ENCODE measurements at places on chromosomes 11 and 22.
A peak's percentile ranks its signal among the peaks of the same experiment; 100 is the strongest.

DNA sequence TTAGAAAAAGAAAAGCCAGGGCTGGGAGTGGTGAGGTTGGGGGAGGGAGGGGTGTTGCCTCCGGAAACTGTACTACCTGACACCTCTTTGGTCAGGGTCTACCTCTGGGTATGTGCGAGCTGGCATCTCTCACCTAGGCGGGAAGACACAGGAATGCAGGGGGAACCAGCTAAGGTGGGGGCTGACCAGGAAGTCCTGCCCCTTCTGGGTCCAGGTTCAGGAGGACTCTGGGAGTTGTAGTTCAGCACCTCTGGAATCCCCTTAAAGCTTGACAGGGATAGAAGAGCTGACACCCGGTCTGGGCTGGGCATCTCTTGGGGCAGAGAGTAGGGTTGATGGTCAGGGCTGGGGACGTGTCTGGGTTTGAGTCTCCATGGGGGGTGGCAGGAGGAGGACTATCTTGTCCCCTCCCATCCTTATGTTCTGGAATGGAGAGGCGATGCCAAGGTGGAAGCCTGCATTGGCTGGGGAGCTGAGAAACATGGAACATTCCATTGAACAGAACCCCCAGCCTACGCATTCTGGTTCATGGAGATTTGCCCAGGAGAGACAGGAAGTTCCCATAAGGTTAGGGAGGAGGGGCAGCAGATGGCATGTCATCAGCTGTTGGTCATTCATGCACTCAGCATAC is 2.1 kb upstream of the KIAA1671 start:
- DNase-seq: no peak

GRCh38 chr11:115151010-115151409 is 353.2 kb downstream of the CADM1 start:
- no peak for DNase-seq

GRCh38 chr22:23542933-23543332 is 37.2 kb downstream of the IGLL1 start:
- DNase-seq: no peak

DNA sequence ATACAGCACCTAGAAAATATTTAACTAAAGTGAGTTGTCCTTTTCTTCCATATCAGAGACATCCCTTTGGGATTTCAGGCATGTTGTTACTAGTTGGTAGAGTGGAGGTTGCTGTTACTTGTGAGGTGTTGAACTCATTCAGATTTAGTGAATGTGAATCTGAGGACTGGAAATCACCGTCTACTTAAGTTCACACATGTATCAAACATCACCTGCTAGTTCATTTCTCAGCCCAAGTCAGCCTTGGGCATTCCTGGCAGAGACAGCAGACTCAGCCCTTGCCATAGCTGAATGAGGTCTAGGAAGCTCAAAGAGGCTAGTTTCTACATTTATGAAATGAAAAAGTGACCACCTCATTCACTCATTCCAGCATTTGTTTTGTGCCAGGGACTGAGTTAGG is 9.7 kb downstream of the KDELR3 start:
- no peak for DNase-seq

DNA sequence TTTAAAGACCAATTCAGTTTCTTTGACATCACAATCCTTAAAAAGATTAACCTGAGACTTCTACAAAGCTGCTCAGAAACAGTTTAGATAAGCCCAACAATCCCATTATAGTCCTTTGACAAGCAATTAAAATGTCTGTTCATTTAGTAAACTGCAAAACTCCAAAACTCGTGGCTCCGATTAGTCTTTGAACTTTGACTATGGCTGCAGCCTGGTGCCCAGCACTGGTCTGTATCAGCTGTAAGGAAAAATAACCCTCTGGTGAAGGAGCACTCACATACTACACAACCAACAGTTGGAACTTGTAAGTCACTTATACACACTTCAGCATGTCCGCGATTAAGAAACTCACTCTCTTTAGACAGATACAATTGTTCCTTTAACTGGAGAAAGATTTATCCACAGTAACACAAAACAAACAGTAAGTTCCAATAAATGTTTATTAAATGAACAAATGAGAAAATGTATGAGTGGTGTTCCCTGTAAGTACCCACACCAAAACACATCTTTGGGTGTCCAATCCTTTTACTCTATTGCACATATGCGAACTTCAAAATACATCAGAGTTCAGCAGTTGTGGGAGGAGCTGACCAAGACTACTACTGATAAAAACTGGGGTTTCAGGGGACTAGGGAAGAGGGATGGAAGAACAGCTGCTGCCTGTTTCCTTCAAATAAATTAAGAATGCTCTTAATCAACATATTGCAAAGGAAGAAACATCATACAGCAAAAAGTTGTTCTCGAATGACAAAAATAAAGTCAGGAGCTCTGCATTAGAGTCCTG is 36.4 kb downstream of the PITPNB start:
- DNase-seq: no peak

DNA sequence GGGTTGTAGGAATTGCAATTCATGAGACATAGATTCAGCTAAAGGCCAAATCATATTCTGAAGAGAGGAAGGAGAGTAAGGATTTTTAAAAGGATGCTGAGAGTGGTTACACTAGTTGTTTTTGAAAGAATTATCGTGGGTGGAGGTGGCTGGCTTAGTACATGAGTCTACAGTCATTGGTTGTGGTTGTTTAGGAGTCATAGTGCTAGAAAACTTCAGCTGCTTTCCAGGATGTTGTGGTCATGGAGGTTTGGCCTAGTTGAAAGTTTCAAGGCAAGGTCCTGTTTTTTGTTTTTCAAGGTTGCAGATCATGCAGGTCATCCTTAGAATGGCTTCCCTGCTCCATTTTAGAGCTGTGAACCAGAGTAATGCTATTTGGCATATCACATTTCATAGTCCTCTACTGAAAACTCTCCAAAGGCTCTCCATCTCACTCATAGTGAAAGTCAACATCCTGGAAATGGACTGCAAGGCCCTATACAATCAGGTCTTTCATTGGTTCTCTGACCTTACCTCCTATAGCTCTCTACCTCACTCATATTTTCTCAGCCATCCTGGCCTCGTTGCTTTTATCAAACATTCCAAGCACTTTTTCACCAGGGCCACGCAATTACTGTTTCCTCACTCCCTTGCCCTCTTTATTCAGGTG is 26.1 kb upstream of the ZBTB44 start:
- no peak for DNase-seq

GRCh38 chr22:44592126-44592823 is 94.2 kb upstream of the RTL6 start:
- no peak for DNase-seq

DNA sequence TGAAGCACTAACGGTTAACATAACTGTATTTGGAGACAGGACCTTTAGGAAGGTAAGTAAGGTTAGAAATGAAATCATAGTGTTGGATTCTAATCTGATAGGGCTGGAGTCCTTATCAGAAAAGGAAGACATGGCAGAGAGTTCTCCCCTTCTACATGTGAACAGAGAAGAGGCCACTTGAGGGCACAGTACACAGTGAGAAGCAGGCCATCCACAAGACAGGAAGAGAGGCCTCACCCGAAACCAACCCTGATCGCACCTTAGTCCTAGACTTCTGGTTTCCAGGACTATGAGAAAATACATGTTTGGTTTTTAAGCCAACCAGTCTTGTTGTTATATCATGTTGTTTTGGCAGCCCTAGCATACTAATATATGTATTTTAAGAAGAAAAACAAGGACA is 170.0 kb downstream of the LRRC4C start:
- DNase-seq: no peak

- DNase-seq: peak; percentile 90
Observed at GRCh38 chr22:37244114-37244921, at the start of gene RAC2. RAC2 (minus strand) TSS chr22:37244269; CDS start chr22:37244148, 121 bp downstream.

GRCh38 chr11:125561924-125562323 is 7.4 kb upstream of the EI24 start:
- no peak for DNase-seq

DNA sequence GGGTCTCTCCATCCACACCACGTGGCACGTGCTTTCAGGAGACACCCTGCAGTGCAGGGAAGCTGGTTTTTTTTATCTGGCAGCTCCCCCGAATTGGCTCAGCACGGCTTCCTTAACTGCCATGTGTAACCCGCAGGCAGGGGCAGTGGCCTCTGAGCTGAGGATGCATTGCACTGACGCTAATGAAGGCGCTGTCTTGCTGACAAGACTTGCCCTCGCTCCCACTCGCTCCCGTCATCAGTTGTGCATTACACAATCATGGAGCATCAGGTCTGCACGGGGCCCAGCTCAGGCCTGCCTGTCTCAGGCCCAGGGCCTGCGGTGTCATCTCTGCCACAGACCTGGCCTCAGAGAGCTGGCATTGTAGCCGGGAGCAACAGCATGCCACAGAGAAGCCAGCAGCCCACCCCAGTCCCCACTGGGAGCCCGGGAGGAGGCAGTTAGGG is 95.9 kb downstream of the ARHGAP8 start:
- no peak for DNase-seq

DNA sequence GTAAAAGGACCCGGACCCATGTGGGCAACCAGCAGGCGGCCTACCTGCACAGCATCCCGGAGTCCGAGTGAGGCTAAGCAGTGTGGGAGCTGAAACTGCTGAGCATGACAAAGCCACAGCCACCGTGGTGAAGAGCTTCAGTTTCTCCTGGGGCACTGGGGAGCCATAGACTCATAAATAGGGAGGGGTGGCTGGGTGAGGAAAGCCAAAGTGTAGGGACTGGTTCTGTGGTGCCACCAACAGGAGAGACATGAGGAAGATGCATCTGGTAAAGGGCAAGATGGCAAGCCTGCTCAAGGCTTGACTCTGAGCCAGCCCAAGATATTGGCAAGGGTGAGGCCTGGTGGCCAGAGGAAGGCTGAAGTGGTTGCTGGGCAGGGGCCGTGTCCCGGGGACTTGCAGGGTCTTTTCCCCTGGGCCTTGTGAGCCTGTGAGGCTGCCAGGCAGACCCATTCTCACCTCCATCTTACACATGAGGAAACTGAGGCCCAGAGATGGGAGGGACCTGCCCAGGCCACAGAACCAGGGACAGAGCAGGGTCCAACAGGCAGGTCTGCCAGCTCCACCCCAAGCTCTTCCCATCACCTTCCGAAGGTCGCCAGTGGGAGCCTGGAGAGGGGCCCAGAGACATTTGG is 30.4 kb downstream of the CYTH4 start:
- no peak for DNase-seq

- no peak for DNase-seq
Observed at GRCh38 chr11:28631148-28631547, 523.0 kb downstream of the METTL15 start.
